ENCODE measurements at places on chromosomes 2 and 18.

- peak; percentile 5 for DNase-seq
Measured at GRCh38 chr2:85853499-85854165, 35.2 kb downstream of the ST3GAL5 start.

DNA sequence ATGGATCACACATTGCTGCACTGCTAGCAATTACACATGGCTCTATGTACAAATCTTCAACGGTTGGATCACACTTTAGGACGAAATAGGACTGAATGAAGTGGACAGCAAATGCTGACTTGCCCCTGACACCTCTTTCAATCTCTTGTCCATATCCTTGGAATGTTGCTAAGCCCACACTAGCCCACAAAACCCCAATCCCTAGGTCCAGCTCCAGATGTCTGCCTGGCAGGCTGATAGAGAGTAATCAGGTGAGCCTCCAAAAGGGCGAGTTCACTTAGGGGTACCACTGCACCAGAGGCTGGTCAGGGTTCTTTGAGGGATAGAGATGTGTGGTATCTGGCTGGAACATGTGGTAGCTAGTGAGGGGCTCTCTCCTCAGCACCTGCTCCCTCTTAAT, 18.5 kb upstream of the FHOD3 start:
- no peak for DNase-seq

- no peak for DNase-seq
Measured at GRCh38 chr2:75475976-75476375, 84.8 kb downstream of the EVA1A start.

- DNase-seq: no peak
Measured at GRCh38 chr2:170928036-170928823, 823 bp upstream of the GORASP2 start.

- DNase-seq: no peak
Measured at GRCh38 chr2:45000341-45000901, 8.8 kb downstream of the SIX2 start.

GRCh38 chr18:22183698-22184170, 14.3 kb downstream of the GATA6 start:
- DNase-seq: no peak

DNA sequence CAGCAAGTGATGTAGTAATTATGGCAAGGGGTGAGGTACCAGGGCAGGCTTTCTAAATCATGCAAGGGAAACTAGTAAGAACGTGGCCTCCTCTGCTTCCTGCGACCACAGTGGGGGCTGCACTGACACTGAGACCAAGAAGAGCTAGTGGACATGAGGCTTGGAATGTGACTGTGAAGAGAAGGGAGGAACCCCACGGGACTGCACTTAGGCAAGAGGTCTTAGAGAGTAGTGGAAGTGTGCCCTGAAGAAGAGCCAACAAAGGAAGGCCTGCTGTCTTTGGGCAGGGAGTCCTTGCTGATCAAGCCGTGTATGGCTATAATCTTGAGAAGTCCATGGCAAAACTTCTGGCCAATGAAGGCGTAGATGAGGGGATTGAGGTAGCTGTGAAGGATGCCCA, 8.9 kb upstream of the RUFY4 start:
- DNase-seq: no peak

GRCh38 chr18:68181956-68182355, 533.0 kb downstream of the TMX3 start:
- peak; percentile 3 for DNase-seq

DNA sequence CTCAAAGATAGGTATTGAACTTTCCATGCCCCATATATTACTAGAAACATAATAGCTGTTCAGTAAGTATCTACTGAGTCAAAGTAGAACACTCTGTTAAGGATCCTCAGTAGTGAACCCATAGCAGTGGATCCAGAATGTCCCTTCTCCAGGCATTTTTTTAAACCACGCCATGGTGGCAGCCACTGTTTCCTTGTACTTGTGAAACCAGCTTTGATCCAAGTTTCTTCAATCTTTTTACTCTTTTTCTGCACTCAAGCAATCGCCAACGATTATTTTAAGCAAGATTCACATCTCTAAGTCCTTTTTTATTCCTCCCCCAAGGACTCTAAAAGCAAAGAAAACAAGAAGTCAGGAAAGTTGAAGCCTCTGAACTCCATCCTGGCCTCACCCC, 291.2 kb upstream of the SLC14A2 start:
- DNase-seq: no peak

DNA sequence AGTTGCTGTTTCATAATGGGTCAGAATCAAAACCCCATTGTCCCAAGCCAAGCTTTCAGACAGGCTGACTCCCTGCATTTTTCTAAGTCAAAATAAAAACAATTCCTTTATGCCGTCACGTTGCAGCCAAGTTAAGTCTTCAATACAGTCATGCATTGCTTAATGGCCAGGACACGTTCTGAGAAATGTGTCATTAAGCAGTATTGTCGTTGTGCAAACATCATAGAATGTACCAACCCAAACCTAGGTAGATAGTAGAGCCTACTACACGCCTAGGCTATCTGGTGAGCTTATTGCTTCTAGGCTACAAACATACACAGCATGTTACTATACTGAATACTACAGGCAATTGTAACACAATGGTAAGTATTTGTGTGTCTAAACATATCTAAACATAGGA, 160.4 kb upstream of the FOSL2 start:
- DNase-seq: no peak

DNA sequence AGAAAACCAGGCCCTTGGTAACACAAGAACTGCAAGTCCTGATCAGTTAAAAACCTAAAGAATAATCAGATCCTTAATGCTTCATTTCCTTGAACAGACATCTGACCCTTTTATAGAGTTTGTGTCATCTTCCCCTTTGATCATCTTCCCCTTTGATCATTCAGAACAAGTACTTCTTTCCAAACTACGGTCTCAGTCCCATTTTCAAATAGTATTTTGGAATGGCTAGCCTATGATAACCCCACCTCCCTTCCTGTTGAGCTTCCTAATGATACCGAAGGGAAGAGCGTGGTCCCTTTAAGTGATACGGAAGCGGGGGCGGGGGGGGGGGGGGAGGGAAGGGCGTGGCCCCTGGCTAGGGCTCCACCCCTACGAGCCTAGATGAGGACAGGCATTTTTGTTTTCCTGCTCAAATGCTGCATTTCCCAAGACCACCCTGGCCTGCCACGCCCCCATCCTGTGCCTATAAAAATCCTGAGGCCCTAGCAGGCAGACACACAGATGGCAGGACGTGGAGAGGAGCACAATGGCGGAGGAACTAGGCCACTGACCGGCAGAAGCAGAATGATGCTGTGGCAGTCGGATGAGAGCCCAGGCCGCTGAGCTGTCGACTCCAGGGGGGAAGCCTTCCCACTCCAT, 24.1 kb upstream of the CHRNA1 start:
- peak; percentile 71 for DNase-seq

GRCh38 chr18:62128157-62128556, 58.7 kb downstream of the PIGN start:
- no peak for DNase-seq

DNA sequence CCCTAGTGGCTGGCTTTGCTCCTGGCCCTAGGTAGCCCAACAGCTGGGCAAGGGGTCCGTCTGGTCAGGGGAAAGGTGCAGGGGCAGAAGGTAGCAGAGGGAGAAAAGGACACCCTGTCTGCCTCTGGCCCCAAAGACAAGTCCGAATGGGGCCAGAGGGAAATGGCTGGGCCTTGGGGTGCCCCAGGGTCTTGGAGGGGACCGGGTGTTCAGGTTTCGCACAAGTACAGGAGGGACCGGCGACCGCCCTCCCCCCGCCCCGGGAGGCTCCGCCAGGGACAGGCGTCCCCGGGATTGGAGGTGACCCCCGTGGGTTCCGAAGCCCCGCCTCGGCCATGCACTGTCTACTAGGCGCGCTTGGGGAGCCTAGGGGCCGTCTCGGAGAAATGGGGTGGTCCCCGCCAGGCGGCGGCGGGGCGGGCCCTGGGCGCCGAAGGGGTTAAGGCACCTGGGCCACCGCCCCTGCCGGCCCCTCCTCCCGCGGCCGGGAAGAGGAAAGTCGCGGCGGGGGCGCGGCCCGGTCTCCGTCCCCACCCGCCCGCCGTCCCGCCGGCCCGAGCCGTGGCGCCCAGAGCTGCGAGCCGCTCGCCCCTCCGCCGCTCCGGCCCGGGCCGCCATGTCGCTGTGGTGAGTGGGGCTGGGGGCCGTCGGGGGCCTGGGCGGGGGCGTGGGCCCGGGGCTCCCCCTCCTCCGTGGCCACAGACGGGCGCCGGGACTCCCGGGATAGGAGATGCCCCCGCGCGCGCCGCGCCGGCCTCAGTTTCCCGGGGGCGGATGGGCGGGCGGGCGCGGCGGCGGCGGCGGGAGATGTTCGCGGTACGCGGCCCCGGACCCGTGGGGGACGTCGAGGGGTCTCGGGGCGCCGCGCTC, at the start of gene B3GNT7:
Gene B3GNT7, plus strand, starts transcription at position 523 of the 870 bp plus-strand sequence. Its CDS starts 94 bp downstream, at position 617.
- no peak for DNase-seq

DNA sequence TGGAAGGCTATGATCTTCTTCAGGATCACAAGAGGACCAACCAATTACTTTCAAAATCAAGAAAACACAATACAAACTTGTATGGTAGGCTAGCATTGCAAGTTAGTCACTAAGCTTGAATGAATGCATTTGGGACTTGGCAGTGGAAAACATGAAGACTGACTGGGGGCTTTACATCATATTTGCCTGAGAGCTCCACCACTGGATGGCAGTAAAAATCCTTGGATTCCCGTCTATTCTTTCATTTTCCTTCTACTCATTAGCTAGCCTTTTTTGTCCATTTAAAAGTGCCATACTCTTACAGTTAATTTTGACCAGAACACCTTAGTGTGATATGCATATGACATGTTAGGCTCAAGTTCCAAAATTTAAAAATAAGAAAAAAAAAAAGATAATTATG, 63.5 kb upstream of the RASGRP3 start:
- DNase-seq: no peak

DNA sequence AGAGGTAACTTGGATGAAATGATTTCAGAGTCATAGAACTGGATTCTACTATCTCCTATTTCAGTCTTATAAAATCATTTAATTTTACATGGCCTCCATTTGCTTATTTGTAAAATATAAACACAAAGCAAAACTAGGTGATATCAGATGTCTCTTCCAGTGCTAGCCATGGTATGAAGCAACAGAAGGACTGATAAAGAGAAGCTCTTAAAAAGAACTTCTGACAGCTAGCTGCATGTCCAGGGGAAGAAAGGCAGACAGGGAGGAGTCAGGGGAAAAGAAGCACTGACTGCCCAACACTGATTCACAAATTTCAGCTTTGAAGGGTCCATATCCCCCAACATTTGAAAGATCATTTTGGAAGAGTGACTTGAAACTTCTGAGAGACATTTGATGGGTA, 6.4 kb downstream of the SLC8A1 start:
- DNase-seq: no peak

DNA sequence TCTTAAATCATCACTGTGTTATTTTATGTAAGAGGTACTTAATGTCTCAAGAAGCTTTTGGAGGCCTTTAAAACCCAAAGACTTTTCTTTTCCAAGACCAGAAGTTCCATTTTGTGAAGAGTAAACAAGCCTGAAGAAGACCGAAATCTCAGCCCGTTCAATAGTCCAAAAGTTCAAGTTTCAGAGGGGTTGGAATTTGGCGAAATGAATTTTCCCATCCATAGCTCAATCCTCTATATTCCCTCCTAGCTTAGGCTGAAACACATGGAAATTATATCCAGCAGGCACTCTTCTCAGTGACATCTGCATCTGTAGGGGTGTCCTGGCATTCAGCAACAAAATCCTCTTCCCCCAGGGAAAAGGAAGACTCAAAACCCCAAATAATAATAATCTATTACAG, 344.6 kb downstream of the ARHGAP15 start:
- peak; percentile 55 for DNase-seq

DNA sequence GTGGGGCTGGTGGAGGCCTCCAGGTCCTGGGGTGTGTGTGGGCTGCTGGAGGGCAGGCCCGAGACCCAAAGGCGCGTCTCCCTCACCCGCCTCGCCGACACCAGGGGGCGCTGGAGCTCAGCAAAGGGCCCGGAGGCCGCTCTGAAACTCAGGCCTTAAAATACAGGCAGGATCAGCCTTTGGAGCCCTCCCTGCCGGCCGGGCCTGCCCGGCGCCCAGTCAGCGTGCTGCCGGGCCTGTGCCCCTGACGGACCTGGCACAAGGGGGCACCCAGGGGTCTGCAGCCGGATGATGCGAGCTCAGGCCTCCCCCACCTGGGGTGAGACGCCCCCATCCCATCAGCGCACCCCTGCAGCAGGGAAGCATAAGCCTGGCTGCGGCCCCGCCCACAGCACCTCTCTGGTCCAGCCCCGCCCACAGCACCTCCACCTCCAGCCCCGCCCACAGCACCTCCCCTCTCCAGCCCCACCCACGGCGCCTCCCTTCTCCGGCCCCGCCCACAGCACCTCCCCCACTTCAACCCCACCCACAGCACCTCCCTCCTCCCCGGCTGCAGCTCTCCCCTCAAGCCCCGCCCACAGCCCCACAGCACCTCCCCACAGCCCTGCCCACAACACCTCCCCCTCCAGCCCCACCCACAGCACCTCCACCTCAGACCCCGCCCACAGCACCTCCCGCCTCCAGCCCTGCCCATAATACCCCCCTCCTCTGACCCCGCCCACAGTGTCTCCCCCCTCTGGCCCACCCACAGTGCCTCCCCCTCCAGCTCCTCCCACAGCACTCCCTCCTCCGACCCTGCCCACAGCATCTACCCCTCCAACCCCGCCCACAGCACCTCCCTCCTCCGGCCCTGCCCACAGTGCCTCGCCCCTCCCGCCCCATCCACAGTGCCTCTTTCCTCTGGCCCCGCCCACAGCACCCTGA, 92.8 kb upstream of the OTOS start:
- peak; percentile 45 for DNase-seq

- DNase-seq: no peak
Measured at GRCh38 chr18:9943311-9943710, 29.5 kb downstream of the VAPA start.

DNA sequence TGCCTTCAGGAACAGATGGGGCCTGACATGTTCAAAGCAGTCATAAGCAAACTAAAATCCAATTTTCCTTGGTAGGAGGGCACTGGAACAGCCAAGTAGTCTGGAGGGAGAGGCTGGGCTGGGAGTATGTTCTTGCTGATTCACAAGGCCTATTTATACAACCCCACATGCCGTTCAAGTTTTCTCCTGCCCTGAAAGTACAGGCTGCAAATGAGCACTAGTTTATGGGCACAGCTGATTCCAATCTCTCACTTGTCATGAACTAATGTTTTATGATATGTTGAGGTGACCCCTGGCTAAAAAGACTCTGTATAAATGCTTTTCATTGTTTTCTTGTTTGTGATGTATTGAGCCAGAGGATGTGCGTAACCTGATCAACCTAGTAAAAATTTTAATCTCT, 183.4 kb upstream of the SRD5A2 start:
- DNase-seq: no peak

GRCh38 chr2:158953926-158954763, 14.3 kb upstream of the TANC1 start:
- DNase-seq: peak; percentile 90

- no peak for DNase-seq
Measured at GRCh38 chr2:62152000-62152399, 43.9 kb upstream of the B3GNT2 start.

GRCh38 chr2:71100195-71100964, 29.6 kb downstream of the MCEE start:
- DNase-seq: no peak

- DNase-seq: no peak
Measured at GRCh38 chr18:3069671-3070433, 56.9 kb upstream of the LPIN2 start.

- no peak for DNase-seq
Measured at GRCh38 chr18:11957636-11958035, 23.7 kb upstream of the IMPA2 start.
